HFFc6 (cell line): ENCODE measurements at places on chromosomes 6 and 20.

DNA sequence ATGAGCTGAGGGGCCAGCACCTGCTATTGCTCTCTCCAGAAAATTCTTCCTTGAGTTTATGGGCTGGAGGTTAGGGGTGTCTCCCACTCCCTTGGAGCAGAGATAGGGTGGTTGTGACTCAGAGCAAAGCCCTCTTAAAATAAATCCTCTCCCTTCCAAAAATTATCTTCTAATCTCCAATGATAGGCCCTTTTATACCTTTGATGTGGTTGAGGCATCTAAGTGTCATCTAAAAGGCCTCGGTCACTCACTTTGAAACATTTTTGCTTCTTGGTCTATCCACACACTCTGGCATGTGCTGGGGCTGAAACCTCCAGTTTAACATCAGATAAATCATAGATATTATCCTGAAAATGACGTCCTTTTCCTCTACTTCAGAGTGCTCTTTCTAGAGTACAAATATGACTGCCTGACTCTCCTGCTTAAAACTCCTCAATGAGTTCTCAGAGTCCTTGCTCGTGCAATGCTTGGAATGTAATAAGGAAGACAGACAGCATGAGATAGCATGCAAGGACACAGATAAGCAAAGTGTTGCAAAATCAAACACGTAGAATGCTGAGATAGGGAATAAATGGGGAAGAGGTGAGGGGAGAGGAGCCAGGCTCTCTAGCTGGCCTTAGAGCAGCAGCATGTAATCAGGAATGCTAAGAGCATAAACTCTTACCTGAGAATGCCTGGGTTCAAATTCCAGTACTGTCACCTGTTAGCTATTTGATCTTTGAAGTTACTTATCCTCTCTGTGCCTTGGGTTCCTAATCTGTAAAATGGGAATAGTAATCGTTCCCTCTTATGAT lies 374.1 kb upstream of the CITED2 start:
- no peak for DNase-seq

DNA sequence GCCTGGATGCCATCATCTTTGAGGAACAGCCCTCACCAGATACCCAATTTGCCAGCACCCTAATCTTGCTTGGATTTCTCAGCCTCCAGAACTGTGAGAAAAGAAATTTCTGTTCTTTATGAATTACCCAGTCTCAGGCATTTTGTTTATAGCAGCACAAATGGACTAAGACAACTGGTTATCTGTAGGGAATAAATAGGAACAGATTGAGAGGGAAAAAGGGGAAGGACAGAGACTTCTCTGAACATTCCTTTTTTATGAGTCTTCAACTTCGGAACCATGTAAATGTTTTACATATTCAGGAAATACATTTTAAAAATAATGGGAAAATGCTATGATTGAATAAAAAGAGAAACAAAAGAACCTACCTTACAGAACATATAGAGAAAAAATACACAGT lies 20.9 kb downstream of the KCTD20 start:
- peak; percentile 50 for DNase-seq

GRCh38 chr20:59159493-59160376 lies 3.9 kb upstream of the ZNF831 start:
- DNase-seq, result no peak

GRCh38 chr6:108746366-108746765 lies 101.9 kb upstream of the ARMC2 start:
- no peak for DNase-seq

DNA sequence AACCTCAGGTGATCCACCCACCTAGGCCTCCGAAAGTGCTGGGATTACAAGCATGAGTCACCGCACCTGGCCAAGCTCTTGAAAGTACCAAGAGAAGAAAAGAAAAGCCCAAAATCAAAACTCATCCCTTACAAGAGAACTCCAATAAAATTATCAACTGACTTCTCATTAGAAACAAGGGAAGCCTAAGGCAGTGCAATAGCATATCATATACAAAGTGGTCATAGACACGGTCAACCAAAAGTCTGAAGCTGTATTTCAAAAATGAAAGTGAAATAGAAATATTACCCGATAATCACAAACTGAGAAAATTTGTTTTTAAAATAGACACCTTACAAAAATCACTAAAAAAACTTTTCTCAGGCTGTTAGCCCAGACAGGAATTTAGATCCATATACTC lies 1321.1 kb upstream of the GJE1 start:
- no peak for DNase-seq

GRCh38 chr6:149961728-149962425 lies 1.9 kb upstream of the ULBP1 start:
- no peak for DNase-seq

DNA sequence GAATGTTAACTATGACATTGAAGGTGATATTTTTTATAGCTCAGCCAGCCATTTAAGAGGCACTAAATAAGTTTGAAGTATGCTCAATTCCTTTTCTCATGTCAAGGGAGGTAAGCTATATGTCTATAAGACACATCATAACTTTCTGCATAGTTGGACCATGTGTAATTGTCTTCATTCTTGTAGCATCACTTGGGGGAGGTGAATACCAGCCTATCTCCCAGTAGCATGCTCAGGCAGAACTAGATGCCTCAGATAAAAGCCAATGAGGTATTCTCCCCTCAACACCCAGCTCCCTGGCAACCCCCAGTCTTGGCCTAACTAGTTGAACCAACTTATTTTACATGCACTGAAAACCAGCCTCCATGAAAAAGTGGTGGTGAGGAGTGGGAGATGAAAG lies 158.3 kb upstream of the JAG1 start:
- no peak for DNase-seq

GRCh38 chr20:24034820-24035219 lies 46.2 kb upstream of the GGTLC1 start:
- no peak for DNase-seq

DNA sequence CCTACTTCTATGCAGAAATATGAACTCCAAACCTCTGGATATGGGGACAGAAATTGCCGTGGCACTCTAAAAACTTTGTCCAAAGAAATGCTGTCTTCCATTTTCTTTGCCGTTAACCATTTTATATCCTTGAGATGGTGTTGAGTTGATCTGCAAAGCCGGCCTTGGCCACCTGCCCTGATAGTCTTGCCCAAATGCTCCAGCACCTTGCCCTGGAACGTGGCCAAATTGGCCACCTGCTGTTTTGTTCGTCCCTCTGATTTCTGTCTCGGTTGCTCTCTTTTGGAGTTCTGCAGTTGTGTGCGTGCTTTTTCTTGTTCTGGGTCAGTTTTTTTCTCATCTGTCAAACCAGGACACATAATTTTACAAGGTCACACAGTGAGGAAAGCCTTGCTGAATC lies 239.7 kb upstream of the GMDS start:
- DNase-seq, result no peak

GRCh38 chr20:38760978-38761377 lies 12.7 kb downstream of the ACTR5 start:
- no peak for DNase-seq

GRCh38 chr20:37421060-37421905 lies 75.3 kb downstream of the SRC start:
- DNase-seq, result no peak

DNA sequence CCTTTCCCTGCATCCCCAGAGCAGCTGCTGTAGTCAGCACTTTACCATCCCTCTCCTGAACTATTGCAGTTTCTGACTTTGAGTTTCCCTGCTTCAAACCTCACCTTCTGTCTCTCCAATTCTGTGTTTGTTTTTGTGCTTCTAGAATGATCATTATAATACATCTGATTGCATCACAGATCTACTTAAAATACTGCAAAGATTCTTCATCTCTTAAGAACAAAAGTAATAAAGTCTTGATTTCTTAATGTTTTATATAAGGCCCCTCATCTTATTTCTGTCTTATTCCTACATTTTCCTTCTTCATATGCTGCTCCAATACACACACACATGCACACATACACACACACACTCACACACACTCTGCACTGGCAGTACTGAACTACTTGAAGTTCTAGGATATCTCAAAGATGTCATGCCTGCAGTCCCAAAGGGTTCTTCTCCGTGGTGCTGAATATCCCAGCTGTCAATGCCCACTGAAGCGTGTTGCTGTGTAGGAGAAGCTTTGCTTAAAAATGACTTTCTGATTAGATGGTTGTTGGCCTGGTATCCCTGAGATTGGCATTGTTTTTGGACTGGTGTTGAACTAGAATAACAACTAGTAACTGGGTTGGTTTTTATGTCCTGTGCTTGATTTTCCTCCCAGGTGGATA lies 97.2 kb downstream of the MAP3K4 start:
- peak; percentile 9 for DNase-seq

DNA sequence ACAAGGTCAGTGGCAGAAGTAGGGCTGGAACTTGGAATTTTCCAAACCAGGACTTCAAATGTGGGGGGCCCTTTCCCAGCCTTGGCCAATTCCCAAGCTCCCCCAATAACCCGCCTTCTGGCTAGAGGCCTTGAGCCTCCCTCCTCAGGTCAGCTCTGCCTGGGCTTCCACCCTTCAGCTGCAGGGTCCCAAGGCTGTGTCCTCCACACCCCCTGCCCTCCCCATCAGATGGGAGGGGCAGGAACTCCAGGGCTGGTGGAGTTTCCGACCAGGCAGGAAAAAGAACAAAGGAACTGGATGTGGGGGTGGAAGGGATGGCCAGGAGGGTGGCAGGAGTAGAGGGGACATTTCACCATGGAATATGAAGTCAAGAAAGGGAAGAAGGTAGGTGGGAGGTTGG lies at the start of gene CCM2L:
Gene CCM2L (plus strand): TSS at position 338 of the 400 bp plus-strand sequence. CDS start 17 bp downstream, at position 355.
- no peak for DNase-seq

GRCh38 chr6:1614448-1615150 lies 4.9 kb downstream of the FOXC1 start:
- DNase-seq, result no peak

GRCh38 chr20:1296922-1297321 lies 30.8 kb downstream of the SNPH start:
- no peak for DNase-seq

GRCh38 chr20:32115211-32115767 lies 5.8 kb downstream of the TM9SF4 start:
- no peak for DNase-seq

GRCh38 chr6:11812951-11813350 lies 34.3 kb upstream of the ADTRP start:
- no peak for DNase-seq

GRCh38 chr6:1524040-1524480 lies 85.7 kb upstream of the FOXC1 start:
- DNase-seq, result no peak

DNA sequence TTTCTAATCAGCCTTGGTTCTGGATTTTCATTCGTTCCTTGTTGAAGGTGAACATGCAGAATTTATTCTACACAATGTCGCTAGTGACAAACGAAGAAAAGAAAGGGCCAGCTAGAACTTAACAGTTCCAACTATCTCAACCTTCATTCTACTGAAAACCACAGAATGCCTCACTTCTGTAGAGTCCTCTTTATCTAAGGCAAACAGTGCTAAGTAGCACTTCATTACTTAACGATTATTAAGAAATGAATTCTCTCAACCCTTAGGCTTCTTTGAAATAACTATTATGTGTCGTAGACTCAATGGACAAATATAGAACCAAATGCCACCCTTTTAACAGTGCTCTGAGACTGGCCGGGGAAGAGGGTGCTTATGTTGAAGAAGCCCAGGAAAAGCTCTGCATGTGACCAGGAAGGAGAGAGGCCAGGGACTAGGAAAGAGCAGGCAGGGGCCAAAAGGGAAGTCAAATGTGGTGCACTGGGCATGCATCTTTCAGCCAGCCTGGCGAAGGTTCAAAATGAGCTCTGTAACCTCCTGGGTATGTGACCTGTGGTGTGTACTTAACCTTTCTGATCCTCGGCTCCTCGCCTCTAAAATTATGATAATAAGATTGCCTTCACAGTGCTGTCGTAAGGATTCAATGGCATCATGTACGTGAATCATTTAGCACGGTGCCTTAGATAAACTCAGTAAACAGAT lies 55.4 kb upstream of the BMP2 start:
- DNase-seq, result no peak

DNA sequence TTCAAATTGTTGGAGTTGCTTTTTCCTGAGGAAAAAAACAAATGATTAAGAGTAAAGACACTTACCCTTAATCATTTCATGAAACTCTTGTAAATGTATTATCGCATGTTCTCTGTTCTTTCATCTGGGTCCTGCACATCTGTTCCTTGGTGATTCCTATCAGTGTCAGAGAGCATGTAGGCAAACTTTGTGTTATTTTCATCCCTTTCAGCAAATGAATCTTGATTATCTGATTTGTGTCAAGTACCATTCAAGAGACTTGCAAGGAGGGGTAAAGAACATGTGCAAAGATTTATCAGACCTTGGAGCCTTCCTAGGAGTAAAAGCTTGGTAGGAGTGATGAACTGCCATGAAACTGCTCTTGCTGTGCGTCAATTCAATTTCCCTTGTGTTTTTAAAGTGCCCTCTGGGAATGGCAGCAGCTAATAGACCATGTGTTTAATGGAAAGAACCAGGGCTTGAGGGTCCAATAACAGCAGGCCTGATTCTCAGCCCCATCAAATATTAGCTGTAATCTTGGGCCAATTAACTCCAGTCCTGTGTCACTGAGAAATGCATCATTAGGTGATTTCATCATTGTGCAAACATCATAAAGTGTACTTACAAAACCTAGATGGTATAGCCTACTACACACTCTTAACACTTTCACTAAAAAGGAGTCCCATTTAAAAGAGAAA lies 118.9 kb upstream of the CEP85L start:
- DNase-seq, result no peak

DNA sequence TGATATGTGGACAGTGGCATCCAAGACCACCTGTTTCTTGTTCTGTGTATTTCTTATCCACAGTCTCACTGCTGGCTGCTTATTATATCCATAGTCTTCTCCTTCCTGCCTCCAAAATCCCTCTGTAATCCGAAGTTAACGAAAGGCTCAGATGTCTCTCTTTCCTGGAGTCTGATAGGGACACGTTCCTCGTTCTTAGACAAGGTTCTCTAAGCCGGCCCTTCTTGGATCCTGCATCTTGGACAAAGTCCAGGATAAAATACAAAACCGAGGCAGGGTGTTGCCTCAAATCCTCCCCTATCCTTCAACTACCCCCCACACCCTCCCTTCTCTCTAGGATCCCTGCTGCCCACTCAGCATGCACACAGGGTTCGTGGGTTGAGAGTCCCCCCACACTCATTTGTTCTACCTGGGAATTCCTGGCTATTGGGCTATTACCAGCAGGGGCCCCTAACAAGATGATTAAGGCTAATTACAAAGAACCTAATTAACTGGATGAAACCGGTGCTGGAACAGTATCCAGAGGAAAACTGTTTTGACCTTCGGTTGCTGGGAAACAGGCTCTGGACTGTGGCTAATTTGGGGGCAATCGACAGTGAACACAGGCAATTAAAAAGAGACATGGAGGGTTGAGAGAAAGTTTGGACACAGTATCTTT lies 32.7 kb upstream of the MRPS10 start:
- no peak for DNase-seq

- DNase-seq, result no peak
These were observed 102.9 kb downstream of the TMEM170B start for GRCh38 chr6:11640486-11640885.

DNA sequence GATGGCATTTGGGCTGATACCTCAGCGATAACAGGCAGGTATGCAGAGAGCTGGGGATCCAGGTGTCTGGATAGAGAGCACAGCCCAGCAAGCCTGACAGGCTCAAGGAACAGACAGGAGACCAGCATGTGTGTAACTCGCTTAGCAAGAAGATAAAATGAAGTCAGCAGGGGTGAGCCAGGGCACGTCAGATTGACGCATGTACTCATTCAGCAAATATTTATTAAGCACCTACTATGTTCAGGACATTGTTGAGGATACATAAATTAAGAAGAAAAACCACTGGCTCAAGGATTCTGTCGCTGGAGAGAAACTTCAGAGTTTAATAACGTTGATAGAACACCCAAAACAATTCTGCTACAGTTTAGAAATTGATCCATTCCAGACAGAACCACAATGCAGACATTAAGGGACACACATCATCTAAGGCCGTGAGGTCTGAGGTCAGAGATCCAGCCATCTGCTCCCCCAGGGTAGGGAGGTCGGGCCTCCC lies 1.0 kb upstream of the DUSP22 start:
- no peak for DNase-seq

GRCh38 chr6:156719720-156720563 lies 57.2 kb upstream of the ARID1B start:
- DNase-seq, result peak; percentile 83
